ENCODE measurements at places on chromosomes 1 and 21.

DNA sequence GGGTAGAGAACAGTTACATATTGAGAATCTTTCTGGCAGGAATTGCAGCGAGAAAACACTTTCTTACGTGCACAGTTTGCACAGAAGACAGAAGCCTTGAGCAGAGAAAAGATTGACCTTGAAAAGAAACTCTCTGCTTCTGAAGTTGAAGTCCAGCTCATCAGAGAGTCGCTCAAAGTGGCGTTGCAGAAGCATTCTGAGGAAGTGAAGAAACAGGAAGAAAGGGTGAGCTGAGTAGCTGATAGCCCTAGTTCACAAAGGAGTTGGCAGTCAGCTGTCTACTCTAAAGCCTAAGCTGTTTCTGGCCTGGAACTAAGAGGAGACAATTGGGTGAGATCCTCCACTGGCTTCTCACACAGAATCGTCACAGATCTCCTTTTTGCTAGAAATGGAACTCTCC, 20.3 kb upstream of the SH3BGRL3 start:
- DNase-seq, result no peak

DNA sequence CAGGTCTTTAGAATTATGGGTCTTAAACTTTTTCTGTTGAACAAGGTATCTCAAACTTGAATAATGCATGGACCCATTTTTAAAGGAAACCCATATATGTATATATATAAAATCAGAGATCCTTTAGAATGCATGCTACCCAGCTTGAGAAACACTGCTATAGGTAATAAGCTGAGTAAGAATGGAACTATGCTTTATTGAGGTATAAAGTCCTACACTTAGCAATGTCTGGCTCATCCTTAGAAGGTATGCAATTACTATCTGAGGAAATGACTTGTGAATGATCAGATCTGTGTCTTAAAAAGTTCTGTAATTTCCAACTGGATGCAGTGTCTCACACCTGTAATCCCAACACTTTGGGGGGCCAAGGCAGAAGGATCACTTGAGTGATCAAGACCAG, 11.2 kb downstream of the TRAF3IP3 start:
- no peak for DNase-seq

DNA sequence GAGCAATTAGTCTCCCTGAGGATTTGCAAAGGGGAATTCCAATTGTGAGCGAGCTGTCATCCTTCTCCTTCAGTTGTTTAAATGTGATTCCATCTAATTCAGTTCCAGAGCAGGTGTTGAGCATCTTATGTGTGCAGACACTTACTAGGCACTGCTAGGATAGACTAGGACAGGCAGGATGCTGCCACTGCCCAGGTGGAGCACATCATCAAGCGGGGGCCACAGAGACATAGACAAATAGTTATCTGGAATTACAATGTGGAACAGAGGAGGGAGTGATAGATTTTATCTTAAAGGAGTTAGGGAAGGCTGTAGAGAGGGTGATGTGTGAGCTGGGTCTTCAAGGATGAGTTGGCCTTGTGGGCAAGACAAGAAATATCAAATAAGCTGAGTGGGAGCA, 55.9 kb downstream of the CDC7 start:
- DNase-seq, result no peak

DNA sequence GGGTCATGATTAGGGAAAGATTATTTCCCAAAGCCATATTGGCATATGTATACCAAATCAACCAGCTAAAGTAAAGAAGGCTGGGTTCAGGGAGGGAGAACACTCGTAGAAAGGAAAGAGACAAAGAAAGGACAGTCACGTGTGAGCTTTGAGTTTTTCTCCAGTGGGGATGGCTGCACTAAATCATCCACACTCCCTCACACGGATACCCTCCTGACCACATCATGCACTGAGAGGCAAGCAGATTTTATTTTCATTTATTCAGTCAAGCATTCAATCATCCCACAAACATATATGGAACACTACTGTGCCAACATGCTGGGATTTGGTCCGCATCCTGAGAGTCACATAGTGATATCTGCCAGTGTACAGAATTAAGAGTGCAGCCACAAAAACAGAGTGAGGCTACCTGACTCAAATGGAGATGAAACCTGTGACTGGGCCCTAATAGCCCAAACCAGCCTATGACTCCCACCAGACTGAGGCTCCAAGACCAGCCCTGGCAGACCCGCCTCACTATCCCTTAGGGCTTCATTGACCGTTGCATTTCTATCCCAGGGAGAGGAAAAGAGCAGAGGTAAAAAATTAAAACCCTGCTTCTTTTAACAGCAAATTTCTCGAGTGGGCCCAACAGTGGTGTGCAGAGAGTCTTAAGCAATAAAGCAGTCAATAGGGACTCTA, 155.9 kb downstream of the BARHL2 start:
- DNase-seq, result no peak

DNA sequence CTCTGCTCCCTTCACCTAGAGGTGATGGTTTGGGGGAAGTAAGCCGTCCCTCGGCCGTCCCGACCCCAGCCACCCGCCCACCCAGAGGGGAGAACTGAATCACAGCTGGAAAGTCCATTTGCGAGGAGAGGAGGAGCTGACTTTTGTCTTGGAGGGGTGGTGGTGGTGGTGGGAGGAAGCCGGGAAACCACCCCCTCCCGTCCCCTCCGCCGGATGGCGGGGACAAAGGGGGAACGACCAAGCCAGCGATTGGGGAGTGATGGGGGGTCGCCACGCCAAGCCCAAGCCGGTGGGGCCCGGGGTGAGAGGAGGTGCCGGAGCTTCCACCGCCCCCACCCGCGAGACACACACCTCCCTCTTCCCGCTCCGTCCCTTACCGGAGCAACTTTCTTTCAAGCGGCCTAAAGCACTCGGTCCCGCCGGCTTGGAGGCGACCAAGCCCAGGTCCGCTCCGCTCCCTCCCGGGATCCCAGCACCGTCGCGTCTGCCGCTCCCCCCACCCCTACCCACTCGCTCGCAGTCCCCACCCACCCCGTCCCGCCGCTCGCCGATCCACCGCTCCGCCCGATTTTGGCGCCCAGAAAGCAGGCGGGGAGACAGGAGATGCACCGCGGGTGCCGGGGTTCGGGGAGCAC, 540 bp downstream of the ARHGEF2 start:
- no peak for DNase-seq

DNA sequence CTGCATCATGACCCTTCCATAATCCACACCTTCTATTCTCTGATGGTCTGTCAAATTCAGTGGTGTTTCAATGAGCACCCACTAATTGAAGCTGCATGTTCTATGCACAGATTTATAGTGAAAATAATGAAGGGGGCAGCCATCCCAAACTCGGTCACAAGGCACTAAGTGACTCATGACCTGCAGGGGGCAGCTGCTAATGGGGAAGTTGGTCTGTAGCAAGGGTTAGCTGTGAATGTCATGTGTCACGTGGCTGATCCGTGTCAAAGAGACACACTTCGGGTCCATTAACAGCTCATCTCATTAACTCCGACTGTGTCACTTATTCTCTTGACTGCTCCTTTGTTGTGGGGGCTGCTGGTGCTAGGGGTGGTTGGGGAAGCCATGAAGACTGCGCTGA, 306.6 kb downstream of the PCP4 start:
- DNase-seq, result no peak

GRCh38 chr1:36366091-36366661, 19.5 kb downstream of the STK40 start:
- no peak for DNase-seq

DNA sequence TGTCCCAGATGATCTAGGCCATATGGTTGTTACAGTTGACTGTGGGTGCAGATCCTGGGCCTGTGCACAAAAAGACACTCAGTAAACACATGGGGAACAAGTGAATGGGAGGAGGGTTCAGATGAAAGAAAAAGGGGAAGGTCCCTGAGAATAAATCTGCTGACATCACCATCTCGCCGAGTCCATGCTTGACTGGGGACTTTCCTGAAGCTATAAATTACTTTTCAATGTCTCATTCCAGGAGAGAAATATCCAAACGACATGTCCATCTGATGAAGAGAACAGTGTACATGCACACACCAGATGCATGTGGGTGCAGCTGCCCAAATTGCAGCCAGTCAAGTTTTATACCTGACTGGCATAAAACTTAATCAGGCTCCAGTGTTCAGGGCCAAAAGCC, 109.0 kb downstream of the HIVEP3 start:
- DNase-seq, result no peak
